ENCODE measurements at places on chromosomes 11 and 22.

DNA sequence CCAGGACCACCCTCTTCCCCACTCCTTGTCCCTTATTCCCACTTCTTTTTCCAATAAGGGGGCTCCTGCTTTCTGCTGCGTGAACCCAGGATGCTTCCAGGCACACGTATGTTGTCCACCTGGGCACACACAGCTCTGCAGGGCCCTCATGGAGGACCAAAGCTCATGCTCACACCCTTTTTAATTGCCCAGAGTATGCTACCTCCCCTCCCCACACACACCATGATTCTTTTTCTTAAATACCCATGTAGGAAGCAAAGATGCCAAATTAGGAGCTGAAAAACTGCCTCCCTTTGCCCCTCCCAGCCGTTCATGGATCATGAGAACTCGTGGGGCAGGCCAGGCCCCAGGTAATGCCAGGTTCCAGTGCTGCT is 5.1 kb downstream of the NECTIN1 start:
- DNase-seq: no peak

DNA sequence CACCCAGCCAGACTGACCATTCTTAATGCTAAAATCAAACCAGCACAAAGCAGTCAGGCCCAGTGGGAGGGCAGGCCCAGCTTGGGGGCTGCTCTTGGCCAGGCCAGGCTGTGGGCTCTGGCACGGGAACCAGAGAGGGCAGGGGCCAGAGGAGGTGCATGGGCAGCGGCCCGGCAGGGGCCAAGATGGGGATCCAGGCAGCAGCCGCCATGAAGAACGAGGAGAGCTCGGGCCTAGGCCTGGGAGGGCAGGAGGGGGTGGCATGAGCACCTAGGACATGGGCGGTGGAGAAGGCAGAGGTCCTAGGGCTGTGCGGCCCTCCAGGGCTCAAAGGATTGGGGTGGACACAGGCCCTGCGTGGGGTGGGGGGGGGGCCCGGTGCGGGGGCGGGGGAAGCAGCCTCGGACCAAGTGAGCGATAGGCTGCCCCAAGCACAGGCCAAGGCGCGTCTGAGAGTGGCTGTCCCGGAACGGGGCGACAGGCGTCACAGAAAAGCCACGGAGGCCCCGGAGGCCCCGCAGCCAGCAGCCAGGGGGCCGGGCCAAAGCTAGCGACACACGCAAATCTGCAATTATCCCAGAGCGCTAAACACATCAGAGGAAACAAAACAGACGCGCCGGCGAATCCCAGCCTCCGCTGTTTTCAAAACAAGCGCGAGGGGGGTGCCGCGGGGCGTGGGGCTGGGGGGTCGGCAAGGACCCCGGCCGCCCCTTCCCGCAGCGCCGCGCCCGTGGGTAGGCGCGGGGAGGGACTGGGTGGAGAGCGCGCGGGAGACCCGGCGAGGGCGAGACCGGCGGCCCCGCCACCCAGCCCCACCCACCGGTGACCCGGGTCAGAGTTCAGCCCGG is 8.3 kb downstream of the PLXNB2 start:
- DNase-seq: no peak

- DNase-seq: no peak
Observed at GRCh38 chr11:116513894-116514293, 258.9 kb downstream of the BUD13 start.

GRCh38 chr11:72962084-72962483 is 147.9 kb downstream of the ATG16L2 start:
- DNase-seq: no peak

GRCh38 chr11:62145261-62145871 is 21.6 kb downstream of the INCENP start:
- DNase-seq: no peak

- no peak for DNase-seq
Observed at GRCh38 chr11:75055511-75055910, 41.2 kb downstream of the OR2AT4 start.

DNA sequence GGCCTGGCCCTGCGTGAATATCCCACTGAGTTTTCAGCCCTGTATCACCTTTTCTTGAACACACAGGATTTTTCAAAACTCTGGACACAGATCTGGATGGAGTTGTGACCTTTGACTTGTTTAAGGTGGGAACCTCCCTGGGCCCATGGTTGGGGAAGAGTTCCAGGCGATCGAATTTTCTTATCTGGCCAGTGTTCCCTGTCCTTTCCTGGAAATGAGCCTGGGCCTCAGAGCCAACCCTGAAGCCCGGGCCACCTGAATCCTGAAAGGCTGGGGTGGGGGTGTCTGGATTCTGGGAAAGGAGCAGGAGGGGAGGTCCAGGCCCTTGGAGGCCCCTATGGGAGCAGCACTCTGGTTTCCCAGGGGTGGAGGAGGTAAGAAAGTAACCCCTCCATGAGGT is 29.0 kb downstream of the CAPN1 start:
- DNase-seq: no peak

DNA sequence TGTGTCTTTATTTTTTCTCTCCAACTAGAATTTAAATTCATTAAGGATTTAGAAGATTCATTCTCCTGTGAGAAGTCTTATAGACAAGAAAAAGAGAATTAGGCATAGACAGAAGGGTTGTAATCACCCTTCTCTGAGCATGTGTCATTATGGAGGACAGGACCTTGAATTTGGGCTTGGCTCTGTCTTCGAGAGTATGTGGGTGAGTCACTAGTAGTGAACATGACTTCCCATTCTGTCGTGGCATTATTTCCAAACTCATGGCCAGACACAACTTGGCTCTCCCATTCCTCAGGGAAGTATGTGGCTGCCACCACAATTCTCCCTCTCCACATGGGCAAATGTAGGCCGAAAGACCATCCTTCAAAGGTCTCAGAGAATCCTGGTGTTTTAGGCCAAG is 14.3 kb upstream of the ANKK1 start:
- DNase-seq: no peak

GRCh38 chr22:39729141-39729934 is 158.8 kb downstream of the CACNA1I start:
- DNase-seq: no peak

- no peak for DNase-seq
Observed at GRCh38 chr11:61345954-61346843, 13.2 kb downstream of the TKFC start.
